ENCODE measurements at places on chromosomes 7 and 10. TPM values are rescaled to one million over a fixed set of nuclear protein-coding genes. Genes with fewer than 3 reads are reported as not detected.

The ASIC3 gene
- total RNA-seq, result 1.6 TPM

The AGAP4 gene
- 11.6 TPM for total RNA-seq

The ZNF239 gene
- total RNA-seq, result 14.1 TPM

The MPP7 gene
- 5.6 TPM for total RNA-seq

- no peak for DNase-seq
Observed at GRCh38 chr10:106571192-106571946, 593.1 kb downstream of the SORCS1 start.

The ACTL6B gene
- total RNA-seq, result 58.7 TPM

- DNase-seq, result no peak
Observed at GRCh38 chr7:119664601-119665000, 608.4 kb upstream of the KCND2 start.

DNA sequence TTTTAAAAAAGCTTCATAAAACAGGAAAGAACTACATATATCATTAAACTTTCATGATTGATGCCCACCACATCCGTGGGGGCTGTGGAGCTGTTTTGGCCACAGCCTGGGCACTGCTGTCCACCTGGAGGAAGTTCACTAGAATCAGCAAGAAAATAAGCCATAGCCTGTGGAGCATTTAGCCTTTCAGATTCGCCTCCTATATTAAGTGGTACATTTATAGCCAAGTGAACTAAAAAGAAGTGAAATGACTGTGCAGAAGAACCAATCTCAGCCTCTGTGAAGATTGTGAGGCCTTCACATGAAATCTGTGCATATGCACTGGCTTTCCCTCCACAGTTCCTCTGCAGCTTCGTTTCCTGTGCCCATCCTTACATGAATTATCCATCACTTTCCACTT lies 23.5 kb downstream of the WNT16 start:
- no peak for DNase-seq

The CCDC136 gene
- total RNA-seq, result 79.1 TPM

DNA sequence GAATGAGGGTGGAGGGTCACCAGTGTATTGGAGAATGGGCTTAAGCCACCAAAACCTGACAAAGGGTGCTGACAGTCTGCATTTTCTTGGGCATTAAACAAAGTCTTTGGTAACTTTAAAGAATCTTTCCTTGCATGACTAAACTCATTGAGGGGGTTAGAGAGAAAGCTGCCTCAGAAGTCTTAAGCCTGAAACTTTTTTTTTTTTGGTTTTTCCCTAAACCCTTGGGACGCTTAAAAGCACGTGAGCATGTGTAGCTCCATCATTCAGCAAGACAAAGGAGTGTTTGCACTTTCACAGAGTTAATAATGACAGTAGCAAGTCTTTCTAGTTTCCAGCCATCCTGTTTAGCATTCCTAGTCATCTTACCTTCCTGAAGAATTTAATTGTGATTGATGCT lies 110.7 kb downstream of the LRMDA start:
- no peak for DNase-seq

- no peak for DNase-seq
Observed at GRCh38 chr10:5047912-5048628, 44.4 kb upstream of the AKR1C2 start.

The AKR1C3 gene
- 1.6 TPM for total RNA-seq

DNA sequence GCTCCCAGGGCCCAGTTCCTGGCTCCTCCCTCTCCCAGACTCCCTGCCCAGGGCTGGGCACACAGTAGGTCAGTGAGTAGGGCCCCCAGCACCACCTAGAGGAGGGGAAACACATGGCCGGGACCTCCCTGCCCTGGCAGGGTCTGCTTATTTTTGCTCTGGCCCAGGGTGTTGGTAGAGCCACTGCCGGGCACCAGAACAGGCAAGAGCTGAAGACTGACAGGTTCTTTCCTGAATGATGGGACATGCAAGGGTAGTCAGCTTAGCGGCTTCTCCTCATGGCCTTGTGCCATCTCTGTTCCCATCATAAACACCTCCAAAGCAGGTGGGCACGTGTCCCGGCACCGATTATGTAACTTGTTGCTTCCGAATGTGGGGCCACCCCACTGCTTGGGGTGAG lies 86.5 kb downstream of the NEURL1 start:
- DNase-seq, result no peak
